ENCODE measurements at places on chromosomes 4 and X. TPM values are rescaled to one million over a fixed set of nuclear protein-coding genes. Genes with fewer than 3 reads are reported as not detected.

RS1 gene
- polyA plus RNA-seq: not detected

PABPC1L2A gene
- polyA plus RNA-seq: not detected

SMAD1 gene
- 7.4 TPM for polyA plus RNA-seq

TMEM31 gene
- not detected for polyA plus RNA-seq

EMCN gene
- polyA plus RNA-seq: 3.1 TPM

ATP6AP2 gene
- 22.3 TPM for polyA plus RNA-seq

KLHL34 gene
- polyA plus RNA-seq: not detected

SMR3B gene
- not detected for polyA plus RNA-seq

BTC gene
- 1.5 TPM for polyA plus RNA-seq

TMPRSS11D gene
- 27.3 TPM for polyA plus RNA-seq

HELT gene
- polyA plus RNA-seq: not detected

GASK1B gene
- polyA plus RNA-seq: 8.9 TPM

C4orf50 gene
- not detected for polyA plus RNA-seq

IL1RAPL1 gene
- 0.31 TPM for polyA plus RNA-seq

CXCL1 gene
- 62.1 TPM for polyA plus RNA-seq

RNF175 gene
- polyA plus RNA-seq: not detected

TLR2 gene
- polyA plus RNA-seq: 2.3 TPM

HAND2 gene
- polyA plus RNA-seq: 4.0 TPM

TCP11X2 gene
- polyA plus RNA-seq: not detected

APLN gene
- 0.30 TPM for polyA plus RNA-seq

SPANXD gene
- not detected for polyA plus RNA-seq

GABRQ gene
- polyA plus RNA-seq: 0.05 TPM

MAGEA11 gene
- polyA plus RNA-seq: not detected

ARAP2 gene
- polyA plus RNA-seq: 4.6 TPM

CENPE gene
- polyA plus RNA-seq: 0.31 TPM

KIF4A gene
- 1.8 TPM for polyA plus RNA-seq

TMEM175 gene
- 39.4 TPM for polyA plus RNA-seq

ATP8A1 gene
- 2.8 TPM for polyA plus RNA-seq

FAM114A1 gene
- 35.6 TPM for polyA plus RNA-seq

MAGEA1 gene
- polyA plus RNA-seq: not detected

SHISA3 gene
- 0.44 TPM for polyA plus RNA-seq

SLC6A14 gene
- polyA plus RNA-seq: 0.15 TPM

TMEM271 gene
- polyA plus RNA-seq: not detected

MCTS1 gene
- polyA plus RNA-seq: 55.3 TPM

F8A3 gene
- 3.0 TPM for polyA plus RNA-seq

SOD3 gene
- 30.0 TPM for polyA plus RNA-seq

GDPD2 gene
- polyA plus RNA-seq: 0.18 TPM

TCEAL9 gene
- 54.7 TPM for polyA plus RNA-seq

HERC6 gene
- polyA plus RNA-seq: 5.9 TPM

ZNF827 gene
- polyA plus RNA-seq: 2.8 TPM

AR gene
- 0.50 TPM for polyA plus RNA-seq

ITIH6 gene
- polyA plus RNA-seq: not detected

TMEM35A gene
- not detected for polyA plus RNA-seq

GPR50 gene
- not detected for polyA plus RNA-seq

ADH1B gene
- polyA plus RNA-seq: 69.3 TPM

STBD1 gene
- 4.1 TPM for polyA plus RNA-seq

MAB21L2 gene
- polyA plus RNA-seq: 0.08 TPM

SHROOM4 gene
- 0.88 TPM for polyA plus RNA-seq

RASSF6 gene
- 13.7 TPM for polyA plus RNA-seq

EDNRA gene
- 0.76 TPM for polyA plus RNA-seq

C1QTNF7 gene
- polyA plus RNA-seq: 2.1 TPM

HPGDS gene
- polyA plus RNA-seq: 8.6 TPM

MAGEB1 gene
- not detected for polyA plus RNA-seq

DCAF4L1 gene
- not detected for polyA plus RNA-seq

TEX13B gene
- not detected for polyA plus RNA-seq

MAGEB2 gene
- not detected for polyA plus RNA-seq

RHOXF2 gene
- not detected for polyA plus RNA-seq
